ENCODE measurements at places on chromosomes 11 and 22.

GRCh38 chr22:36375071-36375980 lies 12.4 kb downstream of the MYH9 start:
- no peak for DNase-seq

DNA sequence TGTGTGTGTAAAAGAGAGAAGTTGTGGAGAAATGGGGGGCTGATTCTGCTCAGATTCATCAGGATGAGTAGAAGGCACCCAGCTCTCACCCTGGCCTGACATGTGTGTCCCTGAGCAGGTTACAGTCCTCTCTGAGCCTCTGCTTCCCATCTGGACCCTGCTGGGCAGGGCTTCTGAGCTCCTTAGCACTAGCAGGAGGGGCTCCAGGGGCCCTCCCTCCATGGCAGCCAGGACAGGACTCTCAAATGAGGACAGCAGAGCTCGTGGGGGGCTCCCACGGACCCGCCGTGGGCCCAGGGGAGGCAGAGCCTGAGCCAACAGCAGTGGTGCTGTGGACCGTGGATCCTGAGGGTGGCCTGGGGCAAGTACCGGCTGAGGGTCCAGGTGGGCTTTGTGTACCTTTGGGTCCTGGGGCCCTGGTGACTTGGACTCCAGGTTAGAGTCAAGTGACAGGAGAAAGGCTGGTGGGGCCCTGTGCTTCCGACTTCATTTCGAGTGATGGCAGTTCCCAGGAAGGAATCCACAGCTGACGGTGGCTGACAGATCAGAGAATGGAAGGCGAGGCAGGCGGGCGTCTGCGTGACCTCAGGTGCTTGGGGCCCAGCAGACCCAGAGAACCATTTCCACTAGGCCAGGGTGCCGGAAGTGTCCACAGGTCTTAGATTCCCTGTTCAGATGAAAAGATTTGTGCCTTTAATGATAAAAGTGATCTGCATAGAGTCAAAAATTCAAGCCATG lies 21.9 kb downstream of the NEAT1 start:
- DNase-seq = no peak

GRCh38 chr22:40976866-40977700 lies 25.9 kb downstream of the RBX1 start:
- no peak for DNase-seq

DNA sequence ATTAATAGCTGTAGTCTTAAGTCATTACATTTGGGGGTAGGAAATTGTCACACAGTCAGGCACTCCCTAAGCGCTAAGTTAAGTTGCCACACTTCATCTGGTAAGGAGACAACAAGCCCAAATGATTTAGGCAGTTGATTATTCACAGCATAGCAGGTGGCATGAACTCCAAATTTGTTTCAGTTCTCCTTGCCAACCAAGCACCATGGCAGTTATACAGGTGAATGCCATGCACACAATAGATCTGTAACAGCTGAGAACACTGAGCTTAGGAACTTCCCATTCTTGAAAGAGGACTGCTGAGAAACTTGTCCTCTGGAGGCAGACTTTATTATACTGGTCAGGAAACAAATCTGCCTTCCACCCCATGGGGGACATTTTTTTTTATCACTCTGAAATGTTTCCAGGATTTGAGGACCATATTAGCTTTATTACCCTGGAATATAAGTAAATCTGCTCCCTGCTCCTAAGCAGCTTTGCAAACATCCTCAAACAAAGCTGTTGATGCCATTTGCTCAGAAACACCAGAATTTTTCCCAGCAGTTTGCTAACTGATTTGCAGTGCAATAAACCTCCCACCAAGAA lies 5.1 kb upstream of the INTS4 start:
- DNase-seq = no peak

DNA sequence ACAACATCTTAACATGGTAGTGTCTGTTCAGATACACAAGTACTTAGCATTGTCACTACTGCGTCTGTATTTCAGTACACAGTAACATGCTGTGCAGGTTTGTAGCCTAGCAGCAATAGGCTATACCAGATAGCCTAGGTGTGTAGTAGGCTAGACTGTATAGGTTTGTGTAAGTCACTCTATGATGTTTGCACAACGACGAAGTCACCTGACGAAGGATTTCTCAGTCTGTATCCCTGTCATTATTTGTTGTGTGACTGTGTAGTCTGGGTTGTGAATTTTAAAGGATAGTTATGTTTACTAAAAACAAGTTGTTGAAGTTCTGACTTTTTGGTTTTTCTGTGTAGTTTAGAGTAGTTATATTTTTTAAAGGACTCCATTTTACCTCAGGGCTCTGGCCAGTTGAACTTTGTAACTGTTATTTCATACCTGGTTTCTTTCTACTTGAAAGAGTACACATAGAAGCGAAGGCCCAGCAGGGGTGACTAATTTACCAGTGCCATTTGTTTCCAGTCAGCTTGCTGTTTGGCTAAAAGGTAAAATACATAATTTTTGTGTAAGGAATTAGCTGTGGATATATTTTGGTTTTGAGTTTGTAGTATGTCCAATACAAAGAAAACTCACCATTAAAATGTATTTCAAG lies 72.3 kb downstream of the PPP6R3 start:
- DNase-seq = no peak

GRCh38 chr11:65338676-65339075 lies 5.0 kb downstream of the DPF2 start:
- no peak for DNase-seq

DNA sequence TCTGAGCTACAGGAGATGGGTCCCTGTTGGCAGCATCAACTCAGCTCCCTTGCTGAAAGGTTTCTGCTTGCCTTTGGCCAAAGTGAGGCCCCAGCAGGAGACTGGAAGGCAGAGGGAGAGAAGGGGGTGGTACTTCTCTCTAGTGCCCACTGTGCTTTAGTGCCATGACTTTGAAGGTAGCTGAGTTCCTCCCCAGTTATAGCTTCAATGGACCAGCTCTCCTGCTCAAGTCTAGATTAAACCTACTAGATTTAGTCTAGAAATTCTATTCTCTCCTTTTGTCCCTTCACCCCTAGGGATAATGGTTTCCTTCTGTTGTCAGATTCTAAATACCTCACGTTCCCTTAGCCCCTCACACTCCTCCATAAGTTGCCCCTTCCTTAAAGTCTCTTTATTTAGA lies 119.2 kb downstream of the TIMP3 start:
- DNase-seq = no peak

- no peak for DNase-seq
These were observed 4.5 kb upstream of the CYB5R2 start for GRCh38 chr11:7677796-7678201.

DNA sequence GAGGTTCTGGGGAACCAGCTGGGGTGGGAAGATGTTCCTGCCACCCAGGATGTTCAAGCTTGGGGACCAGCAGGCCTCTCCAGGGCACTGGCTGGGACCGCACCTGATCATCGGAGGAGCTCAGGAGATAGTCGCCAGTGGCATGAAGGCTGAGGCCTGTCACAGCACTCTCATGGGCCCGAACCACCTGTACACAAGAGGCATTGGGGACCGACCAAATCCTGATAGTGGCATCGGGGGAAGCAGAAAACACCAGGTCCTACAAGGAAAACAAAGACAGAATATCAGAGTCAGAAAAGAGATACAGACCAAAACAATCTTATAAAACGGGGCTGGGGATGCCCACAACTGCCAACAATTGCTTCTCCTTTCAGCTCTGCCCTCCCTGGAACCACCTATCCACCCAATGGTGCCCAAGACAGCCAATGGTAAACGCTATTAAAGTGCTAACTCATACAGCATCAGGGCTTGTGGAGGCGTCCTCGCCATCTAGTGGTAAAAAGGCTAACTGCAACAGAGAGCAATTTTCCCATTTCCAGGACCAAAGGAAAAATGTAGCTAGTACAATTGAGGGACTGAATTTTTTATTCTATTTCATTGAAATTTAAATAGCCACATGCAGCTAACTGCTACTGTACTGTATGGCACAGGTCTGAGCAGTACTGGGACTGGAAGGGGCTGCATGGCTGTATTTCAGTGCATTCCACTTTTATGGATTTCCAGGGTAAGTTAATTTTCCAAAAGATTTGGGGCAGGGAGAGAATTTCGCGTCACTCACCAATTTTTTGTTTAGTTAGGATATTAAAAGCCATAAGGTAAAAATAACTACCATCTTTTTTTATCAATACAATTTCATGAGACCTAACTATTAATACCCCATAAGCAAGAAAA lies 7.1 kb downstream of the PRPF19 start:
- no peak for DNase-seq

GRCh38 chr11:1761110-1761856 lies 2.4 kb downstream of the CTSD start:
- no peak for DNase-seq

GRCh38 chr22:37433786-37434185 lies 6.5 kb upstream of the ELFN2 start:
- DNase-seq = no peak

DNA sequence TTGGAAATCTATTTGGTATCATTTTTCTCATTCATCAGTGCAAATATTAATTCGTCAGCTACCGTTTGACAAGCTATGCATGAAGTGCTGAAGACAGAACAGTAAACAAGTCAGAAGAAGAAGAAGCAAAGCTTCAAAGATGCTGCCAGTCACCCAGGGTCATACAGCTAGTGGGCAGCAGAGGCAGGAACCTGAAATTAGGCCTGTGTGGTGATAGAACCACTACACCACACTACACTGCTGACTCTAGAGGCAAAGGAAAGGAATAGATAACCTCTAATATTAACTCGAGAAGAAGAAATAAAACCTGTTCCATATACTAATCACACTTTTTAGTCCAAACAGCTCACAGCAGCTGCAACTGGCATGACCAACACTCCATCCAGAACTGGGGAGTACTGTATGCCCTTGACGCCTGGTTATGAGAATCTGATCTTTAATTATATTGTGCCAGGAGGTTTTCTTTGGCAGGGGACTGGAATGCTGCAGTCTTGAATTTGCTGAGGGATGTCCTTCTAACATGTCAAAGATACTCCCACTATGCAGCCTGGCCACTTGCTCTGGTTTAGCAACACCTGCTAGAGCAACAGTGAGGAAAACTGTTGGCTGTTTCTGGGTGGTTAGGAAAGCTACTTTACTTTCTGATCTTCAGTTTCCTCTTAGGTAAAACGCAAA lies 73.0 kb downstream of the PAK1 start:
- no peak for DNase-seq

GRCh38 chr11:116233561-116233960 lies 539.2 kb downstream of the BUD13 start:
- no peak for DNase-seq

DNA sequence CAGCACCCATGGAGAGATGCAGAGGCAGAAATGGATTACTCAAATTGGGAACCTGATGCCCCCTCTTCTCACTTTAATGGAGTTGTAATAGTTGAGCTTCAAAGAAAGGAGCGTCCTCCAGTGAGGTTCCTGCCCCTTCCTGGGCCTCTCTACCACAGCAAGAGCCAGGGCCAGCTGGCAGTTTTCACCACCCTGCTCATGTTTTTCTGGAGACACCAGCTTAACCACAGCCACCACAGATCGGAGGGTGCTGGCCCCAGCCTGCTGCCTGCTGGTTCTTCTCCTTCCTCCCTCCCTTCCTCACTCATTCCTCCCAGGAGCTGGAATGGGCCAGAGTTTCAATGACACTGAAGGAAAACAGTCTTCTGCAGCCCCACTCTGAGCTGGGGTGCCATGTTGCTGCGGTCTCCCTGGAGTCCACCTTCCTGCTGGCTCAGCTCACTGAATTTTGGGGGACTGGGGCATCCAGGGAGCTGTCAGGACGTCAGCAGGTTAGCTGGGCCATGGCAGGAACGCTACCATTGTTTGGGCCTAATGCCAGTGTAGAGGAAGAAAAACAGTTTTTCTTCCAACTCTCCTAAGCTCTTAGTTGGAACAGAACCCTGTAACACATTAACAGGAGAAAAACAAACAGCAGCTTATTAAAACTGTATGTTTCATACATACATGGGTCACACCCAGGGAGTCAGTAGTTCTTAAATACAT lies 57.7 kb downstream of the TRAF6 start:
- no peak for DNase-seq

- DNase-seq = no peak
These were observed 24.3 kb downstream of the SLC25A18 start for GRCh38 chr22:17587629-17588028.

- no peak for DNase-seq
These were observed 3.6 kb downstream of the SMIM38 start for GRCh38 chr11:69159150-69159852.

GRCh38 chr11:69924308-69925161 lies 105.3 kb upstream of the FGF3 start:
- DNase-seq = no peak

DNA sequence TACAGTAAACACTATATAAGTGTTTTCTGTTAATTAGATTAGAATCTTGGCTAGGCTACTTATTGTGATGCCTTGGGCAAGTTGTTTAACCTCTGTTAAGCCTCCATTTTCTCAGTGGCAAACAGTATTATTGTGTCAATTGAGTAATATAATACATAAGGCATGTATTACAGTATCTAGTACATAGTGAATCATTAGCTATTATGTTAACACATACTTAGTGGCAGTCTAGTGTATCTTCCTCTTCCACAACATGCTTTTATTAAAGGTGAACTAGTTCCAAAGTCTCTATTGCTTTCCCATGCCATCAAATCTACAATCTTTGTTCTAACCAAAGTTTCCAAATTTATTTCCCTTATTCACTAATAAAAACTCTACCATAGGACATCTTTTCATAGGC lies 200.9 kb downstream of the SOX6 start:
- no peak for DNase-seq

GRCh38 chr11:72578991-72579815 lies 95.0 kb downstream of the PDE2A start:
- DNase-seq = no peak

DNA sequence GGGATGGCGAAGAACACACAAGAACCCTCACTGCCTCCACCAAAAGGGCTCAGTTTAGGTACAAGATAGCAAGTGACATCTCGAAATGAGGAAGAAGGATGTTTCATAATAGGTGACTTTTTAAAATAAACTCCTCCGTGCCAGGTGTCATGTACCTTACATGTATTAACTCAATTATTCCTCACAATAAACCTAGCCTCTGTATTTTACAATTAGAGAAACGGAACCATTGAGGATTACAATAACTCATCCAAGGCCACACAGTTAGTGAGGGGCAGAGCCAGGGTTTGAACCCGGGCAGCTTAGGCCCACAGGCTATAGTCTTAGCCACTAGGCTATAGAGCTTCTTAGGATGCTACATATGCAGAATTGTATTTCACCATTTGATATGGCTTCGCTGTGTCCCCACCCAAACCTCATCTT lies 965 bp upstream of the PAMR1 start:
- DNase-seq = no peak

DNA sequence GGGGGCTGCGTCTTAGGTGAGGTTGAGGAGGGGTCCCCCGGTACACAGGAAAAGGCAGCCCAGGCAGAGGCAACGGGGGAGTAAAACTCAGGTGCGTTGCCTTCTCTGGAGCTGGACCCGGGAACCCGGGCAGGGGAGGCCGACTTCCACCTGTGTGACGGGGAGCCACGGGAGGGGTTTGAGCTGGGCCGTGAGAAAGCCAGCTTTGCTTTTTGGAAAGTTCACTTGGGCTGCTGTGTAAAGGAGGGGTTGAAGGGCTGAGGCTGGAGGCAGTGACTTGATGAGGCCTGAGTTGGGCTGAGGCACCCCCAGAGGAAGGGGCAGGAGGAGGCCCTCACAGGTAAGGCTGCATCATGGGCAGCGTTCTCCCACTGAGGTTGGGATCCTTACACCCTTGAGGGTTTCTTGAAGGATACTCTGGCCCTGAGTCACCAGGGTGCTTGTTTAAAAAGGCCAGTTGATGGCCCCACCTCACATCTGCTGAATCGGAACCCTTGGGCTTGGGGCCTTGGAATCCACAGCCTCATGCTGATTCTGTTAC lies 47.2 kb downstream of the CHRDL2 start:
- DNase-seq = no peak

All from activated CD8-positive, alpha-beta memory T cell treated with anti-CD3 and anti-CD28 coated beads for 1 hour (primary cell).